ENCODE measurements at places on chromosomes 2 and 18.

DNA sequence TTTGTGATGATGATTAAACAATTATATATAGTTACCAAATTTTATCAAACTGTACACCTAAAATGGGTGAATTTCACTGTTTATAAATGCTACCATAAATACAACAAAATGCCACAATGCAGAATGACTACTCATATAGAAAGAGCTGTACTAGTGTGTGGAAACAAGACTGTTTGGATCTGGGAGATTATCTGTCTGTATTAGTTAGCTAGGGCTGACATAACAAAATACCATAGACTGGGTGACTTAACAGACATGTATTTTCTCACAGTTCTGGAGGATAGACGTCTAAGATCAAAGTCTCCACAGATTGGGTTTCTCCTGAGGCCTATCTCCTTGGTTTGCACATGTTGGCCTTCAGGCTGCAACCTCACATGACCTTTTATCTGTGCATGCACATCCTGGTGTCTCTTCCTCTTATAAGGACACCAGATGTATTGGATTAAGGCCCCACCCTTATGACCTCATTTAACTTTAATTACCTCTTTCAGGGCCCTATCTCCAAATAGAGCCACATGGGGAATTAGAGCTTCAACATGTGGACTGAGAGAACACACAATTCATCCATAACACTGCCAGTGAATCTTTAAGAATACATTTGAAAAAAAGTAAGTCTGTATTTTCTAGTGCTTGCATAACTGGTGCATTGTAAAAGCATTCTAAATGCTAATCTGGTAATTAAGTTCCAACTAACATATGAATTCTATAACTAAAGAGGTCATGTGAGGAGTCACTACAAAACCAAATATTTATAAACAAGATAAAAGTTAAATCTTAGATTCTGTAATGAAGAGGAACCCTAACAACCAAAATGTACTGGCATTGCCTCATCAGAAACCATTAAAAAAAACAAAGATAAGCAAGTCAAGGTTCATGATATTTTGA lies 699.6 kb downstream of the NYAP2 start:
- DNase-seq = no peak

- DNase-seq = no peak
Measured at GRCh38 chr2:205773989-205774388, 91.7 kb downstream of the NRP2 start.

GRCh38 chr2:11368059-11368572 lies 23.7 kb upstream of the ROCK2 start:
- DNase-seq = no peak

- DNase-seq = no peak
Measured at GRCh38 chr2:126317790-126318431, 338.0 kb upstream of the GYPC start.

GRCh38 chr2:154280543-154280942 lies 408.8 kb downstream of the GALNT13 start:
- DNase-seq = no peak

GRCh38 chr18:62957885-62958472 lies 242.6 kb downstream of the PHLPP1 start:
- no peak for DNase-seq

DNA sequence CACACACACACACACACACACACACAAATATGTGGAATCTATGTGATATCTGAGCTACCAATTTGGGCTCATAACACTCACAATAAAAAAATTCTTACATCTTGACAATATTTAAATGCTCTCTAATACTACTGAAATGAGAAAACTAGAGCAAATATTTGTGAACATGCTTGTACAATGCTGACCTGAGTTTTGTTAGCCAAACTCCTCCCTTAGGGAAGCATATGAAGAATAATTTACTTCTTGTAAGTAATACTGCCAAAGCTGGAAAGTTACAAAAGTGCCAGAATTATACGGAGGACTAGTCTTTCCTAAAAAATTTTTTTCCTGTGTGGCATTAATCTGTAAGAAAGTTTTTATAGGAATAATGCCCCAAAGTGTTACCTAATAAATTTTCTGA lies 18.5 kb downstream of the MBD2 start:
- DNase-seq = no peak

- peak; percentile 40 for DNase-seq
Measured at GRCh38 chr2:238425979-238426567, 654 bp upstream of the ASB1 start.

All from GM20000 (cell line).